ENCODE measurements at places on chromosomes 1 and 21.

- no peak for DNase-seq
Observed at GRCh38 chr1:46820076-46820475, 21.2 kb downstream of the CYP4B1 start.

GRCh38 chr1:23211955-23212354, 5.3 kb downstream of the HTR1D start:
- DNase-seq: no peak

- peak; percentile 22 for DNase-seq
Observed at GRCh38 chr1:155003766-155004351, 1.3 kb downstream of the ZBTB7B start.

DNA sequence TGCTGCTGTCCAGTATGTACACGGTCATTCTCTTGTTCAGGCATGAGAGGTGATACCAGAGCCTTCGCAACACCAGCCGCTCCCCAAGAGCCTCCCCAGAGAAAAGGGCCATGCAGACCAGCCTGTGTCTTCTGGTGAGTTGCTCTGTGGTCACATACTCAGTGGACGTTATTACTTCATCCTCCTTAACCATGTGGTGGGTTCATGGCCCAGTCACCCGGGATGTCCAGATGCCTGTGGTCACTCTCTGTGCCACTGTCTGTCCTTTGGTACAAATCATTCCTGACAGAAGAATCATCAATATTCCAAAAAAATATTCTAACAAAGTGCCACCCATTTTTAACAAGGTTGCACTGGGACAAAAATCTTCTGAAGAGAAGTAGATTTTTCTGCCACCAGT, 8.8 kb upstream of the ZNF124 start:
- DNase-seq: no peak

- no peak for DNase-seq
Observed at GRCh38 chr1:63968663-63969440, 195.0 kb downstream of the ROR1 start.

- DNase-seq: peak; percentile 33
Observed at GRCh38 chr1:74771913-74772515, 39.1 kb downstream of the TYW3 start.

DNA sequence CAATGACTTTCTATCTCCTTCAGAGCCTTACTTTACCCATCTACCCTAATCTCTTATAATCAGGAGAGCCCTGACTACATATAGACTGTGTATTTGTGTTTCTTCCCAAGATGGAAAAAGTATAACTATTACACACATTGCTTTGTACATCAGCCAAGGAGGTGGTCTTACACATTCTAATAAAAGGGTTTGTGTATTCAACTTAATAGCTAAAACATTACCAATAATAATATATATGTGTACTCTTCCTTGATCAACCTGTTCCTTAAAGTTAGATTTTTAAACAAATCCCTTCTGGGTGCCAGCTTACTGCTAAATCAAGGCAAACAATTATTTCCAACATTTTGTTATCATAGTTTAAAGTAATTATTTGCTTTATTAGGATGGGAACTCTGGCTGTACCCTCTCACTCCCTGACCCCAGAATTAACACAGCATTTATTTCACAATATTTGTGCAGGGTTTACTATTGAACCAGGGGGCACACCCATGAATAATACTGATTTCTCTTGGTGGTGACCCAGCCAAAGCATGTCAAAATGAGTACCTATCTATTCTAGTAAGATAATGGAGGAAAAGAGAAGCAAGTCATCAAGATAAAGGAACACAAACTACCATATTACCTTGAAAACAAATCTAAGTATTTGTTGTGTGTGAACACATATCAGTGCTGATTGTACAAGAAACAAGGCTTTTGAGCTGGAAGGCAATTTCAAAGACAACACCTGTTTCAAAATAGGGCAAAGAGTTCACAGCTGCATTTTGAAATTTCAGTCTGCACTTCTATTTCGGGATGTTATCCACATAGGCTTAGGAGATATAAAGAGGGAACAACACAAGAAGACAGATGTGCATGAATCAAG, 30.1 kb upstream of the SLC45A3 start:
- DNase-seq: no peak

DNA sequence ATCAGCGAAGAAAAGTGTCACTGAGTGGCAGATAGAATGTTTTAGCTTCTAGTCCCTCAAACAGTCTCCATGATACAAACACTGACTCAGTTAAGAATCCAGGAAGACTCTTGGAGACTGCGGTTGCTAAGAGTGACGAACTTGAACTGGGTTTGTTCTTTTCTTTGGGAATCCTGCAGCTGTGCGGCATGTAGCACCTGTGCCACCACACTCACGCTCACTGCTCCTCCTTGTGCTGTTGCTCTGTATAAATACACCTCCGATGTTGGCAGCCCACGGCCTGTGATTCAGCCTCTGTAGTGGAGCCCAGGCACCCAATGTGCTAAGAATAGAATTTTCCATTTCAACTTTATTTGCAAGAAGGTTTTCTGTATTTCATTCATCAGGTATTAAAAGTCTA, 5.5 kb upstream of the PPIE start:
- no peak for DNase-seq

GRCh38 chr1:77068013-77068412, 151.2 kb downstream of the PIGK start:
- no peak for DNase-seq

- DNase-seq: no peak
Observed at GRCh38 chr1:230308039-230308438, 118.1 kb downstream of the PGBD5 start.

DNA sequence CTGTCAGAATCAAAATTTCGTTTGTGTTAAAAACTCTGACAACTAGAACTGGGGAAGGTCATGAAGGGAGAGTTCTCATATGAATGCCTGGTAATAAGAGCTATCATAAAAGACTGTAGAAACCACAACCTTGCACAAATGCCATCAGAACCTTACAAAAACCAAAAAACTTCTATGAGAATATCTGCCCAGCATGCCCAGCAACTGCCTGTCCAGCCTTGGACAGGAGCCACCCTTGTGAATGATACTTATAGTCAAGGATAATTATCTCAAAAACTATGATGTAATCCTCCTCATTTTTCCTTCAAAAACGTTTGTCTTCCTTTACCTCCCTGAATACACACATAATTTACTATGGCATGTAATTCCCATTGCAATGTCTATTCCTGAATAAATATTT, 53.4 kb upstream of the C1orf185 start:
- no peak for DNase-seq
